ENCODE measurements at places on chromosomes 2 and 18.

- no peak for DNase-seq
Measured at GRCh38 chr2:134295441-134295840, 41.6 kb downstream of the MGAT5 start.

DNA sequence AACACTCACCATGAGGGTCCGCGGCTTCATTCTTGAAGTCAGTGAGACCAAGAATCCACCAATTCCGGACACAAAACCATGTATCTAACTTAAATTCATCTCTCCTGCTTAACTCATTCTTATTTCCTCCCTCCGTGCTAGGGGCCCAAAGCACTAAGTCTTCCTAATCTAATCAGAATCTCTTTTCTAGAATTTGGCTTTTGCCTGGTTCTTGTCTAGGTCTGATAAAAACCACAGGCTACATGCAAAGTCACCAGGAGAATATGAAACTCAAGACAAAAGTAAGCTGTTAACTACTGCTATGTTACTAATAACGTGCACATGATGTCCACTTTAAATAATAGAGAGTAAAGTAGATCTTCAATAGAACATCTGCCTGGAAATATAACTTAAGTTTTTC is 69.9 kb downstream of the TRIP12 start:
- DNase-seq: no peak

DNA sequence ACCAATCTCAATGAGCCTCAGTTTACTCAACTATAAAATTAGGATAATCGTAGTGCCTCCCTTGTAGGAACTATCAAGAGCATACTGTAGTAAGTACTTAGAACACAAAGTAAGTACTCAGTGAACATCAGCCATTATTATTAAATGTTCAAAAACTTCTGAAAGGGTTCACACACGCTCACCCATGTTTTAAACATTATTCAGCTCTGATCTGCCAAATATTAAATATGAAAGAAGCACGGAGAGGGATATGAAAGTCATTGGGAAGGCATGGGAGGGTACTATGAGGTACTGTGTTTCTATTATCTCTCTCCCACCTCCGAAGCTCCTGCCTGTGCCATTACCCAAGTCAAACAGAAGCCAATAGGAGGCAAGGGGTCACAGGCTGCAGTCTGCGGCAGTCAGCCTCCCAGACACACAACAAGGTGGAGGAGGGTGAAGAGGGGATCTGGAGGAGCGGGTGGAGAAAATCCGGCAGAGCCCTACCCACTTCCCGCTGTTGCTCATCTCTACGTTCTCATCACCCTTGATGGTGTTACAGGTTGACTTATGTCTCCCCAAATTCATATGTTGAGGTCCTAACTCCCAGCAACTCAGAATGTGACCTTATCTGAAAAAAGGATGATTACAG is 2.0 kb upstream of the TBC1D8 start:
- no peak for DNase-seq

DNA sequence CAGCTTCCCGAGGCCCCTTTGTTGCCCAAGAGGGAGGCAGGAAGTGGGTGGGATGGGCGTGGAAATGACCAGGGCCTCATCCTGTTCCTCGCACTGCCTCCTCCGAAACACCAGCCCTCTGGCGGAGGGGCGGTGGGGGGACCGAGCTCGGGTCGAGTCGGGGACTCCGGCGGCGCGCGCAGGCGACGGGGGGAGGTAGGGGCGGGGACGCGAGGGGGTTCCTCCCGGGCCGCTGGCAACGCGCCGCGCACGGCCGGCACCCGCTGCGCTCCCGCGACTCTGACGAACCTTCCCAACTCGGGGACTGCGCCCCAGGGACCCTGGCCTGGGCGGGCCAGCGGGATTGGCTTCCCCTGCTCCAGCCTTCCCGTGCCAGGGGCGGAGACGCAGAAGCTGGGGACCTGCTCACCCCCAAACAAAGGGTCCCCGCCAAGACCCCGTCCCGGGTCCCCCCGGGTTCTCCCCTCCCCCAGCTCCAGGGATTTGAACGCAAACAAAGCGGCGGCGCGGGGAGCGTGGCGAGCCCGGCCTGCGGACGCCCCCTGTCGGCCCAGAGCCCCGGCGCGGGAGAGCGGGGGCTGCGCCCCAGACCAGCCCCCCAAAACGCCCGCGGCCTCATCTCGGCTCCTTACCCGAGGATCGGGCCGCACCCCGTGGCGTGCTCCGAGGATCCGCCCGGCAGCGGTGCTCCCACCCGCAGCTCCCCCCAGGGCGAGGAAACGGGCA is 1.2 kb downstream of the SEMA4C start:
- DNase-seq: peak; percentile 63

DNA sequence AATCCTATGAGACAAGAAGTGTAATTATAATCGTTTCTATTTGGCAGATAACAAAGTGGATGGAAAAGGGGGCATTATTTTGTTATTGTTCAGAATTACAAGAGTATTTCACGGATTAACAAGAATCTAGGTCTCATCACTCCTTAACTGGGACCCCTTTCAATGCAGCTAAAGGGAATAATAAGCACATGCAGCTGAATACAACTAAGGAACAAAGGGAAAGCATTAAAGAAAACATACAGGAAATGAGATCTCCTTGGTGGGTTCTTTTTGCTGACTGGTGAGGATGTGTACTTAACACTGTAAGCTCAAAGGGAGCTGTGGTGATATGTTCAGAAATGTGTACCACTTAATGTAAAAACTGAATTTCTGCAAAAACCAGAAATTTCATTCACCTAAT is 140.5 kb upstream of the WDSUB1 start:
- no peak for DNase-seq

DNA sequence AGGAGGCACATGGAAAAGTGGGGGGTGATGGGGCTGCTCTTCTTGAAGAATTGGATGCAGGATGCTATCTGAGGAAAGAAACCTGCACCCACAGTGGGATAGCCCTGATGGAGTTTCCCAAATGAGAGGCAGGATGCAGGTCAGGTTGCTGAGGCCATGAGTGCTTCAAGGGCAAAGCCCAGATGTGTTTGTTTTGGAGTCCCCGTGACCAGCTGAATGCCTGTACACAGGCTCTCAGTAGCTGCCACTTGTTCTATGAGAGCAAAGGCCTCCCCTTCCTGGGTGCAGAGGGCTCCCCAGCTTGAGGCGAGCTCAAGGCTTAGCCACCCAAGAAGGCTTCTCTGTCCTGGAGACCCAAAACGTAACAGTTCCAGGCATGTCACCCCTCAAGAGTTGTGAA is 192.7 kb downstream of the SEPTIN10 start:
- no peak for DNase-seq

DNA sequence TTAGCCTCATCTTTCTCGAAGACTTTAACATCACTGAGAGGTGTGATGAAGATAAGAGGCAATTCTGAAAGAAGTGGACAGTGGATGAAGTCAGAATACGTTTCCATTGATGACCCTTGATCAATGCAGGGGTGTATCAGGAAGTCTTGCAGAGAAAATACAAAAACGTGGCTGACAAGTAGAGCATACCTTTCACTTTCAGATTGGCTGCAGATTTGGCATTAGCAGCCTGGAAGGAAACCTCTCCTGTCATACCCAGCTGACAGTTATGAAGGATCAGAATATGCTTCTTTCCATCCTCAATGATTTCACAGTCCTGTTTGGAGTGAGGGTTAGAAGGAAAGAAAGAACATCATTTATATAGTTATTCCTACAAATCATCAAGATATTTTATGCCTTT is 152.5 kb downstream of the PLEKHA3 start:
- DNase-seq: no peak

GRCh38 chr2:216499641-216500218 is 1.1 kb downstream of the RPL37A start:
- DNase-seq: no peak

GRCh38 chr2:233059547-233059796 is 670 bp upstream of the INPP5D start:
- DNase-seq: no peak

DNA sequence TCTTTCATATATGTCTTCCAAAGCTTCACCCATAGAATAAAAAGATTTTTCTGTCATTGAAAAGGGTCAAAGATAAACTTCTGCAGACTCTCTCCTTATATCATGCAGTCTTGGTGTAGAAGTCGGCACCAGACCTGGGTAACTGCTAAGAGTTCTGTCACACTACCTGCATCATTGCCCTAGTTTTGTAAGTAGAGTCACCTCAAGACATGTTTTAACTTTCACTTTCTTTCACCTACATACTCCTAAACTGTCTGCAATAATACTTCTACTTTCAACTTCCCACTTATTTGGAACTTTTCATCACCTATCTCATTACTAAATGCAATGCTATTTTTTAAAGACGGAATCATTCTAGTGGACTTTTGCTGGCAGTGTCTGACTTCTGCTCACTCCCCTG is 475.6 kb upstream of the VRK2 start:
- DNase-seq: no peak

DNA sequence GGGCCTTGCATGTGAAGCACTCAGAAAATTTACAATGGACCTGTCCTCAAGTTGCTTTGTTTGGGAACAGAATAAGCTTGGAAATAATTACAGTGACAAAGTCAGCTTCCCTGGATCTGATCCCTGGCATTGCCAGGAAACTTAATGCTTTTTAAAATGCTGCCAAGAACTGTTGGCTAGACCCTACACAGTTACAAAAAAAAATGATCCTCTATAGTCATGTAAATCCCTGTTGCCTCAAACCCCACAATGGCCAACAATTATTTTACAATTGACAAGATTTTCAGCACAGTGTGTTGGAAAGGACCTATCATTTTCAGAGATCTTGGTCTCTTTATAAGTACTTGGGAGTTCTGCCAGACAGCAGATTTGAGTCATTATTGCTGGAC is 470.4 kb upstream of the ACVR2A start:
- DNase-seq: no peak

DNA sequence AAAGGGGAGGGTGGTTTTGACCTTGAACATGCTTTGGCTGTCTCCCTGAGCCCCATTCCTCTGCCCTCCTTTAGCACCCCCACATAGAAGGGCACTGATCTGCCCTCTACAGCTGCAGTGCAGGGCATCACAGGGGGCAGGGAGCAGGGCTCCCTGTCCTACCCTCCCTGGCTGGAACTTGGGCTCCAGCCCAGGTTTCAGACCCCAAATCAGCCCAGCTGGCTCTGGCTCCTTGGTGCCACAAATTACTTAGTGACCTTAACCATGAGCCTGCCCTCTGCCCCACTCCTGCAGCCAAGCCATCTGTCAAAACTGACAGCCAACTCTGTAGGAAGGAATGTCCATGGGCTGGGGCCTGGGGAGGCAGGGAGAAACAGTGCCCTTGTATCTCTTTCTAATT is 105.6 kb downstream of the MAPK4 start:
- DNase-seq: no peak

GRCh38 chr2:201523506-201523905 is 72.0 kb downstream of the STRADB start:
- DNase-seq: no peak

DNA sequence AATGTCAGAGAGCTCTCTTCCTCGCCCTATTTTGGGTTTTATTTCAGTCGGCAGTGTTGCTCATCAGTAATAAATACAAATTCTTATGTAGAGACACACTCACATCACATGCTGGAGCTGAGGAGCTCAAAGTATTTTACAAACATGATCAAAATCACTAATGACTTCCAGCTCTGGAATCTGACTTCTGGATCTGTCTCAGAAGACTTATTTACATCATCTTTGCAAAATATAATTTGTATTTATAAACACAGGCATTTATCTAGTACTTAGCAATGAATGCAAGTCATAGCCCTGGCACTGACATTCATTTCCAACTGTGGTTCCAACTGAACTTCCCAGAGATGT is 327.1 kb downstream of the NCKAP5 start:
- DNase-seq: no peak

DNA sequence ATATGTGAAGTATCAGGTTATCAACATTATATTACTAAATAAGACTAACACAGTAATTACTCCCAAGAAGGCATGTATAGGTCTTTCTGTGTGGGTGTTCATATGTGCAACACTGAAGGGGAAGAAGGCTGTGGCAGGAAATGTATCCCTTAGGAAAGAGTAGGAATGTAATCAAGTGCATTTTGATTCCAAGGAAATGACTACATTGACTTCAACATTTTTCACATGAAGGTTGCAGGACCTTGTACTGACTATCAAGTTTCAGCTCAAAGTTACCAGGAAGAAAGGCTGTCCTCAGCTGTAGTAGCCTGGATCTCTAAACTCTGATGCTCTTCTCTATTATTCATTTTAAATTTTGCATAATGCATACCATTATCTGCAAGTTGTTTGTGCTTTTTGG is 680.8 kb downstream of the NYAP2 start:
- no peak for DNase-seq

- DNase-seq: no peak
Measured at GRCh38 chr18:43277164-43277600, at the start of gene SYT4. SYT4 (minus strand) TSS chr18:43277490; CDS start chr18:43277281, 209 bp downstream.

- DNase-seq: no peak
Measured at GRCh38 chr2:56234241-56234640, 50.5 kb downstream of the CCDC85A start.

GRCh38 chr2:45821558-45822271 is 170.2 kb downstream of the PRKCE start:
- no peak for DNase-seq

DNA sequence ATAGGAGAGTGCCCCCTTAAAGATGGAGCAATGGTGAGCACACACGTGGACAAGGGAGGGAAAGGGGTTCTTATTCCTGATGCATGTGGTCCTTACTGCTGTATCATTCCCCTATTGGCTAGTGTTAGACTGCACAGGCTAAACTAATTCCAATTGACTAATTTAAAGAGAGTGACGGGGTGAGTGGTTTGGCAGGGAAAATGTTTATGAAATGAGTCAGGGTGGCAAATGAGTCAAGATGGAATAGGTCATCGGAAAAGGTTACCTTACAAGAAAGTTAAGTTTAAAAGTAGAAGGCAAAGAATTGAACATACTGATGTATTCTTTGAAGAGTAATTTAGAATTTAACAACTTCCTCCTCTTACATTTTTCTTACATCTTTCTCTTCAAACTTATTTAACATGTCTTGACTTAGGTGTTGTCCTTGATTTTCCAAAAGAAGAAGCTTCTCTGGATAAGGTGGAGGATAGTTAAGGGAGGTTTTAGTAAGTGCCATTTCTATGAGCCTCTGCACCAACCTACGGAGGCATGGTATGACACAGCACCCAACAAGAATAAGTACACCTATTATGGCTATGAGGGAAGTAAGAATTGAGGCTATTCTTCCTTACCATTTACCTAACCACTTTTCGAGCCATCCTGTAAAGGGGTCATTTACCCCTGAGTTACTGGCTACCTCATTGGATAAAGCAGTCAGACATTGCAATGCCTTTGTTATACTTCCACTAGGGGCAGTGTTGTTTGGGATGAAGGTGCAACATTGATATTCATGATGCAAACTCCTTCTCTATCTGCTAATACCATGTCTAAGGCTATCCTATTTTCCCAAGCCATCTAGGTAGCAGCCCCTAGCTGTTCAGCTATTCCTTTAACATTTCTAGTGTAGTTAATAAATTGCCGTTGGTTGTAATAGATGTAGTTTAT is 1345.8 kb upstream of the LRRTM1 start:
- DNase-seq: no peak

- no peak for DNase-seq
Measured at GRCh38 chr2:158518084-158518483, 61.3 kb downstream of the PKP4 start.

DNA sequence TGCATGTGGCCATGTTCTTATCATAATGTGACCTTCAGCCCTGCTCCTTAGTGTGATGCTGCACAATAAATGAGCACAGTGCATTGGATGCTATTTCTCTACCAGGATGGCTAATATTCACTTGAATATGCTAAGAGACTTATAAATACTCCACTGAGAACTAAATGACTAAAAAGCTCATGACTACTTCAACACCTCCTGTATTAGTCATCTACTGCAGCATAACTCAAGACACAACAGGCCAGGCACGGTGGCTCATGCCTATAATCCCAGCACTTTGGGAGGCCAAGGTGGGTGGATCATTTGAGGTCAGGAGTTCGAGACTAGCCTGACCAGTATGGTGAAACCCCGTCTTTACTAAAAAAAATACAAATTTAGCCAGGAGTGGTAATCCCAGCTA is 213.4 kb downstream of the RND3 start:
- DNase-seq: no peak

All from CD4-positive, alpha-beta T cell treated with Interleukin-17A for 1 hour (primary cell).